ENCODE measurements at places on chromosomes 16 and 17.

DNA sequence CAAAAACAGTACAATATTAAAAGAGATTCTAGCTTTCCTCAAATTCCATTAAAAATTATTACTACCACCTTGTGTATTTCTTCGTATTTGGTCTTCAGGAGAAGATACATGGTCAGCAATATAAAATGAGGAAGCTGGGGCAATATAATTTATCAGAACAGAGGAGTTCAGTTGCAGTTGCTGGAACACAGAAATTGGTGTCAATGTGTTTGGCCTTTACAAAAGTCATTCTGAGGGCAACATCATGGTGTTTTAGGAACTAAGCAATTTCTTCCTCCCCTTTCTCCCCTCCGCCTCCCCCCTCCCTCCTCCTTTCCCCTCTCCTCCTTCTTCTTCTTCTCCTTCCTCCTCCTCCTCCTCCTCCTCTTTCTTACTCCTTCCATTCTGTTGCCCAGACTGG lies 102.1 kb downstream of the YPEL2 start:
- peak; percentile 56 for DNase-seq

- DNase-seq = peak; percentile 60
Measured at GRCh38 chr16:4537376-4538343, 913 bp downstream of the CDIP1 start.

DNA sequence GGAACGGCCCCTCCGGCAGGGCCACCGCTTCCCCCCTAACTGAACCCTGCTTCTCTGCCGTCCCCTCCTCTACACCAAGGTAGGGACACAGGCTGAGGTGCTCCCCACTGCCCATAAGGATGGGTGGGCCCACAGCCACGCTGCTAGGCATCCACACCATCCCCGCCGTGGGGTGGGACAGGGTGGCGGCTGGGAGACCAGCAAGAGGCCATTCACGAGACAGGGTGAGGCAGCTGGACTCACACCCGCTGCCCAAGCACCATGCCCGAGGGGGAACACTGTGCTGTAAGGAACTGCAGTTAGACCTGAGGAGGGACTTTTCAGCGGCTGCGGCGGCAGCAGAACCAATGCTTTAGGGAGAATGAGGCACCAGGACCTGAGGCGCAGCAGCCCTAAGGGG lies 47.5 kb upstream of the RRN3 start:
- no peak for DNase-seq

DNA sequence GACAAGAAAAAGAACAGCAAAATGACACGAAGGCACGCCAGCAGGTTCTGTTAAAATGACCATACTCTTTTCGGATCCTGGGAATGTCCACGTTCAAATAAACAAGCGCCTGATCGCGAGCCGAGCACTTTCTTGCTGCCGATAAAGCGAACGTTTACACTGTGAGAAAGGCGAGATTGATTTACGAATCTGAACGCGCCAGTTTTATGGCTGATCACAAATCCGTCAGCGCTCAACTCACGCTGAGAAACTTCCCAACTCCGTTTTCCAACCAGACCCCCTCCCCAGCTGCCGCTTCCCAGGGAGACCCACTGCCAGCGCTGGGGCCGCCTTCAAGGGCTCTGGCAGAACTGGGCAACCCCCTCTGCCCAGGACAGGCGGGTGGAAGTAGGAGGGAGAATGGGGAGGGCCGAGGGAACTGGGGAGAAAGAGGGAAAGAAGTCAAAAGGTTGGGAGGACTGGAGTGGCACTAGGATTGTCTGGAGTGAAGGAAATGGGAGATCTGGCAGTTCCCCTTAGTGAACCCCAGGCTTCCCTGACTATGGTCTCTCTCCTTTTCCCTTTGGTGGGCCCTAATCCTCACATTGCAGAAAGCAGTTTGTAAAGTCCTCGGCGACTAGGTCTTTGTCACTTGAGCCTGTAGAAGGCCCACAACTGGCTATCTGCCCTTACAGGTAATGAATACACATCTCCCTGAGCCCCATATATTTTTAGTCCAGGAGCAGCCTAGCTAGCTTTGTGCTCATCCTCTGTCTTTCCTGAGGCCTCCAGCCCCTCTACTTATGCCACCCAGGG lies 6.9 kb downstream of the HOXB4 start:
- DNase-seq = no peak

DNA sequence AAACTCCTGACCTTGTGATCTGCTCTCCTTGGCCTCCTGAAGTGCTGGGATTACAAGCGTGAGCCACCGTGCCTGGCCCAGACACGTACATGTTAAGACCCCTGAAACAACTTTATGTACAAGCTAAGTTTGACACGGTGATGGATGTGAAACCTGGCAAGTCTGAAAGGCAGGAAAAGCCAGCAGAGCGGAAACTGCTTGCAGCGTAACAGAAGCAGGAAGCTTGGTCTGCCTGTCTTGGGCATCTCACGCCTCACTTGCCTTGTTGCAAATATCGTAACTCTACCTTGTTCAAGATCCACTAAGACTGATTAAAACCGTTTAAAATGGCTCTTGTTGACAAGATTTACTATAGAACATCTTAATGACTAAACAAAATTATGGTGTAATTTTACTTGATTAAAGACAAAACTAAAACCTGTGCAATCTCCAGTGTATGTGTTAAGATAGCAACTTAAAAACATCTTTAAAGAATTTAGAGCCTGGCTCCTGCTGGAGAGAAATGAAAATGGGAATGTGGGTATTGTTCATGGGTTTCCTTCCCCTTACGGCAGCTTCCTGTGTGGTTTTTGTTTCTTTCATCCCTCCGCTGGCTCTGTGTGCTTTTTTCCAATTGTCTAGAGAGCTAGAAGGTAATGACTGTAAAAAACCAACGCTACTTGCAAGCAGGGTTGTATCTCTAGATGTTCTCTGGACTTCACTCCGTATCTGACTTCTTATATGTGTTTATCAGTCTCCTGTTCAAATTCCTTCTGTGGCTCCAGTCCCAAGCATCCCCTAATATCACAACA lies 477.6 kb downstream of the XYLT1 start:
- DNase-seq = peak; percentile 11

Measured in suppressor macrophage treated with lipopolysaccharide for 1 hour (primary cell).